Femur (tissue), 1 donor: ENCODE measurements at places on chromosomes 4 and X.

GRCh38 chr4:39047681-39048080 lies 14.4 kb upstream of the KLHL5 start:
- no peak for DNase-seq

DNA sequence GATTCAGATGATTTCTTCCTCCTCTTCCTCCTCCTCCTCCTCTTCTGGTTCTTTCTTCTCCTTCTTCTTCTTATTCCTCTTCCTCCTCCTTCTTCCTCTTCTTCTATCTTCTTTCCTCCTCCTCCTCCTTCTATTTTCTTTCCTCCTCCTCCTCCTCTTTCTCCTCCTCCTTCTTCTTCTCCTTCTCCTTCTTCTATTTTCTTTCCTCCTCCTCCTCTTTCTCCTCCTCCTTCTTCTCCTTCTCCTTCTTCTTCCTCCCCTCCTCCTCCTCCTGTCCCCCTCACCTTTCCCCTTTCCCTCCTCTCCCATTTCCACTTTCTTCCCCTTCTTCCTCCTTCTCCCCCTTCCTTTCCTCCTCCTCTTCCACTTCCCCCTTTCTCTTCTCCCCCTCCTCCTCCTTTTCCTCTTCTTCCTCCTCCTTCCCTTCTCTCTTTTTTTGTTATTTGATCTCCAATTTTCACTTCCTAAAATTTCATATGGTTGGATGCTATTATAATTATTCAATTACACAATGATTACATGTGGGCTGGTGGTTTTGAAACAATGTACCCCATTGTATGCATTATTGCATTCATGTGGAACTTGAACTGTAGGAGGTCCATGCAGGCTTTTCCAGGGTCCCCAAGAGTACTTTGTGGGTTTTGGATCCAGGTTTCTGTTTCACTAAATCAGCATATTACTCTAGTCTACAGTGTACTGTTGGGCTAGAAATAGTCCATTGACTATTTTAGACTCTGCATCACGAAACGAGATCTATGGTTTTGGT lies 68.1 kb downstream of the SORBS2 start:
- DNase-seq, result no peak

DNA sequence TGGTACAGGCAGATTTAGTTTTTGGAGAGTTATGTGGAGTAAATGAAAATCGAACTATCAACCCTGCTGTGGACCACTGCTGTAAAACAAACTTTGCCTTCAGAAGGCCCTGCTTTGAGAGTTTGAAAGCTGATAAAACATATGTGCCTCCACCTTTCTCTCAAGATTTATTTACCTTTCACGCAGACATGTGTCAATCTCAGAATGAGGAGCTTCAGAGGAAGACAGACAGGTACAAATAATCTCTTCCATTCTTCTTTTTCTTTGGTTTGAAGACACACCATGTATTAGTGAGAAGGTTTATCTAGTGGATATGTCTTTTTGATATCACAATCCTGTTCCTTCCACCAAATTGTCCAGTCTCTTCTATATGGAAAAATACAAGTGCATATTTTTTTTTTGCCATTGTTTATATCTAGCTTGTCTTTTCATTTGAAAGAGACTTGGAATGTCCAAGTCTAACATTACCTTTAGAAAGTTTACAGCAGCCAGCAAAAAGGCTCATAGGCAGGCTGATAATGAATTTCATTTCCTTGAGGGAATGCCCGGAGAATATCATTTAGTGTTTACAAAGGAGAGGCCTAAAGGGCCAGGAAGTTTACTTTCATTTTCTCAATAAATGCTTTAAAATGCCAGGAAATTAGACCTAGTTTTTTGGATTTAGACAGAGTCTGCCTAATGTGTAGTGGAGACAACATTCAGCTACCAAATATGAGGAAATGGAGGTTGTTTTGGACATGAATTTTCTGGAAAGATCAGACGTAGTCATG lies 18.6 kb downstream of the AFM start:
- DNase-seq, result no peak

GRCh38 chr4:142307857-142308256 lies 538.2 kb downstream of the INPP4B start:
- peak; percentile 27 for DNase-seq

- no peak for DNase-seq
These were observed 660.3 kb upstream of the PRKX start for GRCh38 chrX:4373791-4374190.

GRCh38 chrX:3290561-3290960 lies 55.9 kb downstream of the MXRA5 start:
- no peak for DNase-seq

DNA sequence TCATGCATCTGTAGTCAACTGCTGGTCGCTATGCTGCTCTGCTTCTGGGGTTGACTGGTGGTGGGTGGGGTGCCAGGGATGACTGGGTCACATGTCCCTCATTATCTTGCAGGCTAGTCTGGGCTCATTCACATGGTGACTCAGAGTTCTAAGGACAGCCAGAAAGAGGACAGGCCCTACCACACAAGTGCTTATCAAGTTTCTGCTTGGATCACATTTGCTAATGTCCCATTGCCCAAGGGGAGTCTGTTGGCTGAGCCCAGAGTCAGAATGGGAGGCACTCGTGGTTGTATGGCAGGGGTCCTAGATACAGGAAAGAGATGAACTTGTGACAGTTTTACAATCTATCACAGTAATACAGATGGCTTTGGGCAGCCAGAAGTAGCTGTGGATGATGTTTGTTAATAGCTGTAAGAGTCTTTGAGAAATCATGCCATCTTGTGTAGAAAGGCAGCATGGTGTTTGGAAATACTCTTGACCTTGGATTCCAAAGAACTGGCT lies 221.3 kb downstream of the GPAT3 start:
- no peak for DNase-seq

DNA sequence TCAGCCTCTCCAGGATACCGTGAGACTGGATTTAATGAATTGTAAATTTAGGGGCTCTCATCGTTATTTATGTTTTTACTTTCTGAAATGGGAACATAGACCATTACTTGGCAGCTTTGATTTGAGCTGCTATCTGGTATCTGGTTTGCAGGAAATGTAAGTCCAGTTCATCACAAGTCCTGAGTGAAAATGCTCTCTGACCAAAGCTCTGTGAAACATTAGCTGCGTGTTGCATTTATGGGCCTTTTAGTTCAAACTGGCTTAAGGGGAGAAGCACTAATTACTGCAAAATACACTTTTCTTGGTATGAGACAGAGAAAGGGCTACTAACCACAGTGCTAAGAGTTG lies 420 bp downstream of the CC2D2A start:
- DNase-seq, result no peak

DNA sequence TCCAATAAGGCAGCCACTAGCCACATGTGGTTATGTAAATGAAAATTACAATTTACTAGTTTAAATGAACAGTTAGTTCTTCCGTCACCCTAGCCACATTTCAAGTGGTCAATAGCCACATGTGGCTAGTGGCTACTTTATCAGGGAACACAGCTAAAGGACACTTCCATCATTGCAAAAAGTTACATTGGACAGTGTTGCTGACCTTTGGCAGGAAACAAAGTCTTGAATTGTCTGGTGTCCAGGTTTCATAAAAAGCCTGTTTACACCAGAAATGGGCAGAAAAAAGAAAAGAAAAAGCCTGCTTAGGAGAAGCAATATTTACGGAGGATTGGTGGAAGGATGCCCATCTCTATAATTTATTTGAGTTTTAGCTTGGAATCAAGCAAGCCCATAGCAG lies 38.6 kb downstream of the RWDD4 start:
- no peak for DNase-seq

DNA sequence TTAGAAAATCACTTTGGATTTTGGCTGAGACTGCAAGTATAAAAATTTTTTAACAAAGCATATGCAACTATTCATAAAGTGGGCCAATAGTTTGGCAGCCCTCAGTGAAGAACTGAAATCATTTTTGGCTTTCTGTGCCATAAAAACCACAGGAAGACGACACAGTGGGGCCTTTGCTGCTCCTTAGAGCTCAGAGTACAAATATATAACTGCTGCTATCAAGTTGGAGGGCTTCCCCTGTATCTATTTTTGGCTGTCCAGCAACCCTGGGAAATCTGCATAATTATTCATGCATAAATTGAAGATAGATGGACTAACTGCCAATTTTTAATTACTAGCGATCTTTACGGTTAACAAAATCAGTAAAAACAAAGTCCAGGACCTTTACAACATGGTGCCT lies 51.5 kb upstream of the FTHL17 start:
- DNase-seq, result no peak

DNA sequence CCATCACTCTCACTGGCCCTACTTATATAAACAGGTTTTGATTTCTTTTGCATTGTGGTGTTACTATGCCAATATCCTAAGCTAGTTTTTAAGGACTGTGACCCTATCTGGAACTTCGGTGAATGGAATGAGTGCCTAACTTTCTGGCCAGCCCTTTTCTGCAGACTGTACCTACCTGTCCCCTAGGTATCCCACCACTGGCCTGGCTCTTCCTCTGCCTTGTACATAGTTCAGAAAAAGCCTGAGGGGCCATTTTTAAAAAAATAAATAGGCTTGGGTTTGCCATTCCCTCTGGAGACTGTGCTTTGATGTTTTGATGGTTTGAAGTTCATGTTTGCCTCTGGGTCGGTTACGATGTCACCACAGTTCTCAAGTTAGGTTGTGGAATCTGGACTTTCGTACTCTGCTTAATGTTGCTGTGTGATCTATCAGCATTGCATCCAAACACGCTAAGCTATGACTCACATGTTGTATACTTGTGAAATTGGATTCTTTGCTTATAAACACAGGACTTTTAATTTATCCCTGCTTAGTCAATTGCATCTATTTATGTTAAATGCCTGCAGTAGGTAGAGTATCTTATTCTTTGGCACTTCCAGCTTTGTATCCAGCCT lies 182.0 kb downstream of the ANKRD50 start:
- no peak for DNase-seq
